Activated naive CD8-positive, alpha-beta T cell treated with anti-CD3 and anti-CD28 coated beads, Interleukin-2, amount 50 U/mL, for 16 hours (primary cell): ENCODE measurements at places on chromosomes 16 and 17.

GRCh38 chr17:14203388-14203787 lies 33.3 kb downstream of the CDRT15 start:
- DNase-seq = no peak

GRCh38 chr17:36546418-36547093 lies 1.8 kb downstream of the GGNBP2 start:
- DNase-seq = no peak

DNA sequence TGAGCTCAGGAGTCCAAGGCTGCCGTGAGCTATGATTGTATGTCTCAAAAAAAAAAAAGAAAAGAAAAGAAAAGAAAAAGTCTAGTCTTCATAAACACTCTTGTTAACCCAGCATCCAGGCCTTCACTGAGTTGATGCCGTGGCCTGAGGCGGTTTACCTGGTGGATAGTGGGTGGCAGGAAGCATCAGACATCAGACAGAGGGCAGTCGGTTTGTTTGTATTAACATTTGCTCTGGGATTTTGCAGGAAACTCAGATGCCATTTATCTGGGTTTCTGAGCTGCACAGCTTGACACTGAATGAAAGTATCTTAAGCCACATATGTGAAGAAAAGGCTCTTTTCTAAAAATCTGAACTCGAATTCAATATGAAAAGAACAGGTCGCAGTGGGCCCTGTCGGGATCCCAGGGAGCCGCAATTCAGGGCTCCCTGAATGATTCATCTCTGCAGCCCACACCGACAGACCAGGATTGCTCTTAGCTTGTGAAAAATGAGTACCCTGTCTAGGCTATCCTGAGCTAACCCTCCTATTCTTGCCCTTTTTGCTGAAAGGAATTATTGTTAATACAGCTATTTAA lies 1.1 kb upstream of the DBNDD1 start:
- DNase-seq = no peak

DNA sequence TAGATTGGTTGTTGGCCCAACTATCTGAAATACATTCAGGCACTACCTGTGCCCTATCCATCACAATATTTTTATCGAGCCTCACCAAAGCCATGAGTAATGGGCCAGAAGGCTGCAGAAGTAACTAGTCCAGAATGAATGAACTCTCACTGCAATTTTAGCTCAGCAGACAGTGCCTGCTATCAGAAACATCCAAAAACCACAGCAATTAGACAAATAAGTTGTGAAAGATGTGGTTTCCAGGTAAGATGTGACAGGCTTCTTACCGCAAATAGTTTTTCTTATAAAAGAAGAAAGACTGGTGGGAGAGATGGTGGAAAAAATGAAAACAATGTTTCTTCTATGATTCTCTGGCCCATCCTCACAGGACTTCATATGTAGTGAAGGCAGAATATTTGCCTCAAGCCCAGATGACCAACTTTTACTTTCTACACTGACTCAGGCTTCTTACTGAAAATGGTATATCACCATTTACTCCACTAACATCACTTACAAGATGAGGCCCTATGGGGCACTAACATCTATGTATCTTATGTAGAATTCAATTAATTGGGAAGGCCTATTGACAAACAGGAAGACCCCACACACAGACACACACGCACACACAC lies 9.8 kb upstream of the RFFL start:
- no peak for DNase-seq

DNA sequence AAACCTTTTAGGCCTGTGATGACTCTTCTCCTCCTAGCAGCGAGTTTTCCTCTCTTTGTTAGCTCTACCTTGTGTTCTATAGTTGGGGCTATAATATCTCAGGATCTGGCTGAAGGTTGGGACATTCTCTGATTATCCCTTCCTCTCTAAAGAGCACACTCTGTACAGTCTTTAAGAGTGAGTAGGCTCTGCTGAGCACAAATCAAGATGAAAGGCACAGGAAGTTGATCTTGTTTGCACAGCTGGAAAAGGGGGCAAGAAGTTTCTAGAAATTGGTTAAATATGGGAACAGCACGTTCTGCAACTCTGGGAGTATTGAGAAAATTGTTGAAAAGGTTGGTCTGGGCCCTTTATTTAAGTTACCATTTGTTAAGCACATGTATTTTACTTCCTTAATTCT lies 240.9 kb downstream of the CDH11 start:
- no peak for DNase-seq

GRCh38 chr16:81650982-81651562 lies 128.0 kb upstream of the PLCG2 start:
- DNase-seq = no peak

GRCh38 chr16:87052506-87052905 lies 264.7 kb downstream of the C16orf95 start:
- no peak for DNase-seq

- no peak for DNase-seq
These were observed 248.6 kb upstream of the MAF start for GRCh38 chr16:79849119-79849518.

GRCh38 chr16:68227850-68228553 lies 7.9 kb downstream of the ESRP2 start:
- no peak for DNase-seq

- DNase-seq = no peak
These were observed 30.8 kb upstream of the METTL16 start for GRCh38 chr17:2542456-2542855.

DNA sequence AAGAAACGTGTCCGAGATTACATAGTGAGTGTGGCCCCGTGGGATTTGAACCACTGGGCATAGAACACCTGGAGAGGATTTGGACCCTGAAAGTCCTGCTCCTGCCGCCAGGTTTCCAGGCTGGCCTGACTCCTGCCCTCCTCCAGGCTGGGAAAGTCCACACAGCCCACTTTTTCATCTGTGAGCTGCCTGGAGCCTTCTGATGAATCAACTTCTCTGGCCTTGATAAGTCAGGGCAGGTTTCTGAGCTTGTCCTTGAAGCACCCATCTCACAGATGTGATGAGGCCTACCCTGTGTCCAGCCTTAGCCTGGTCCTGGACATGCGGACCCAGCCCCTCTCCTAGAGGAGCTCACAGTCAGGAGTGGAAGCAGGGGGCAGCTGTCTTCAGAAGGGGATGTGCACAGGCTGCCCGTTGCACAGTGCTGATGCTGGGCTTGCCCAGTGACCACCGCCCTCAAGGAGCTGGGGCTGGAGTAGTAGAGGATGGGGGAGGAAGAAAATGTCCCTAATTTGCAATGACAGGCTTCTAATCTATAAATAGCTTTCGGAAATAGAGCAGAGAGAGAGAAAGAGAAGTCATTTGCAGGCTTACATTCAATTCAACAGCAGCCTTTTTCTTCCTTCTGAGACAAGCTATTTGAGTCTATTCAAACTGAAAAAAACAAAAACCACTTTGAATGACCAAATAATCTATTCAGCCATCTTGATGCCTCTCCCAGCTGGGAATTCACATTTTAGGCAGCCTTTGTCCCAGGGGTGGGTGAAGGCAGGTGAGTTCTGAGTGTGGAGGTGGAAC lies 73.5 kb upstream of the DNAJA2 start:
- DNase-seq = no peak

DNA sequence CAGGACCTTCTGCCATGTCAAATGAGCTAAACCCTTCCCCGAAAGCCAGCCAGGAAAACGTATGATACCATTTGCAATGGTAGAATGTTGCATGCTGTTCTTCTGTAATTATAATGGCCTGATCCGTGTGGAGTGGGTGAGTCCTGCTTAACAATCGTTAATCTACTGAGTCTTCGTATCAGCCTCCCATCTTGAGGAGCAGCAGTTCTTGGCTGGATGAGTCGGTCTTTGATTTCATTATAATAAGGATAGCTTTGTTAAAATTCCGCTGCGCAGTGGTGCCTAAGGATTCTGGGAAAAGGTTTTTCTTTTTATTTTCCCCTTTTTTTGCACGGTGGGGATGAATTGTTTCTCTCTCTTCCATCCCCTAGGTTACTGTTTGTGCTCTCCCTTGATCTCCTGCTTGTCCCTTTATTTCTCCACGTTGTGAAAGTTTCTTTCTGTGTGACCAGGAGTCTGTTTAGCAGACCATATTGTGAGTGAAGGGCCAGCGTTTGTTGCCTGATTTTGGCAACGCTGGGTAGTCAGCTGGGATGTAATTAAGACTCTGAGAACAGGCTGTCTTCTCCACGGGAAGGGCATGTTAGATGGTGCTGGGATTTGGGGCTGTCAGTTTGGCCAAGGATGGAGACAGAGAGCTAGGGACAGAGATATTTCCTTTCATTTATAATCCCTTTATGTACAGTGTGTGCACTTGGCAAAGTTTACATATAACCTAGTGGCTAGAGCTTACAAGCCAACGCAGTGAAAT lies 263.0 kb downstream of the FTO start:
- no peak for DNase-seq

- no peak for DNase-seq
These were observed 6.3 kb upstream of the NETO2 start for GRCh38 chr16:47150067-47150466.

GRCh38 chr17:4949321-4950074 lies 1.2 kb upstream of the PFN1 start:
- DNase-seq = peak; percentile 55

DNA sequence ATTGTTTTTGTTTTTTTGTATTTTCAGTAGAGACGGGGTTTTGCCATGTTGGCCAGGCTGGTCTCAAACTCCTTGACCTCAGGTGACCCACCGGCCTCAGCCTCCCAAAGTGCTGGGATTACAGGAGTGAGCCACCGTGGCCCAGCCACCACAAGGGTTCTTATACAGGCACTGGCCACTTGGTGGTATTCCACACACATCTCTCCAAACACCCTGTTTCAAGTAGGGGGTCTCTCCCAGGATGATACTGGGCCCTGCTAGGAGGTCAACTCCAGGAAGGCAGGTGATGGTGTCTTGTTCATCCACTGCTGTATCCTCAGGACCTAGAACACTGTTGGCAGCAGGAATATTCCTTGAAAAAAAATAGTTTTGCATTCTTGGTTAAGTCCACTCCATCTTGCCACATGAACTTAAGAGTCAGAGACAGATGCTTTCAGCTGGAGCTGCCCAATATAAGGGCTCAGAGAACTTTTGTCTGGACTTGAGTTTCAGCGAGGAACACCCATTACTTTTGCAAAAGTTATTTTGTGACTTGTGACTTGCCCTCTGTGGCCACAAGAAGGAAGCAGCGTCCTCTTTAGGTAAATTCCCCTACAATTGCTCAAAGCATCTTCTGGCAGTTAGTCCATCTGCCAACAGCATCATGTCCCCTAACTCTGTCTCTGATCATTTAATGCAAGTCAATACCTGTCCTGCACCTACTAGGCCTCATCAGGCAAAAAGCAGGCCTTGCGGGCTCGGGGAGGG lies 7.4 kb upstream of the EEF2K start:
- DNase-seq = no peak

DNA sequence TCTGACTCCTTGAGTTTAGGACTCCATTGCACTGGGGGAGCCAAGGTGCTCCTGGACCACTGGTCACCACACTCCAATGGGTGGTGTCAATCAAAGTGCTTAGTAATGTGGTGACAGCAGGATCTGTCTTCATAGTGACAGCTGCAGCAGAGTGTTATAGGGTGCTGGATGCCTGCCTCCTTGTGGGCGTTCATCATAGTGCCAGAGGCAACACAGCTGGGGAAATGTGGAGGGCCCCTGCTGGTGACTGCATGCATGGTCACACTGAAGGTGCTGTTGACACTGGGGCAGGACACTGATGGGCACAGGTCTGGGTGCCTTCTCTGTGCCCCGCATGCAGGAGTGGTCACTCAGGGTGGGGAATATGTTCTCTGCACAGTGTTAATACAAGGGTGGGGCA lies 177.5 kb upstream of the CDH8 start:
- no peak for DNase-seq

DNA sequence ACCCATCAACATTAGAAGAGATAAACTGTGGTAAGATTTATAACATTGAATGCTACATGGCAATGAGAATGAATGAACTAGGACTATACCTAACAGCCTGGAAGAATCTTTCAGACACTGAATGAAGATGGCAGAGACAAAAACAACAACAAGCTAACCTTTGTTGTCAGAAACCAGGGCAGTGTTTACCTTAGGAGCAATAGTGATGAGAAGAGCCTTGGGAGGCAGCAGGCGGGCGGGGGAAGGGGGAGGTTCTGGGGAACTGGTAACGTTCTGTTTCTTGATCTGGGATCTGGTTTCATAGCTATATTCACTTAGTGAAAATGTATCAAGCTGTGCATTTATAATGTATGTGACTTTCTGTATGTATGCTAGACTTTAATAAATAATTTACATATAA lies 139.0 kb upstream of the TNRC6C start:
- no peak for DNase-seq

DNA sequence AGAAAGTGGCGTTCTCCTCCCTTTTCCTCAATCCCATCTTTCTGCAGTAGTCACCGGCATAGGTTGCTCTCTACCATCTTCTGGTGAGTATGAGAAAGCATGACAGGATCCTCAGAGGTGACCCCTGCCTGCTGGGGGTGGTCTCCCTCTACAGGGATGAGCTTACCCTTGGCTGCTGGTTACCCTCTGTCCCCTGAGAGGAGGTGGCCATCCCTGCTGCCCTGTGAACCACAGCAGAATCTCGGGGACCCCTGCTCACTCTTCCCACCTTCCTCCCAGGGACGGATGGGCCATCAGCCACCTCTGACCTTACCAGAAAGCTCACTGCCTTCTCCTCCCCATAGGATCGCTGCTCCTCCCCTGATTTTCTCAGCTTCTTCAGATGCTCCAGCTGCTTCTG lies 7.8 kb downstream of the MEFV start:
- no peak for DNase-seq

DNA sequence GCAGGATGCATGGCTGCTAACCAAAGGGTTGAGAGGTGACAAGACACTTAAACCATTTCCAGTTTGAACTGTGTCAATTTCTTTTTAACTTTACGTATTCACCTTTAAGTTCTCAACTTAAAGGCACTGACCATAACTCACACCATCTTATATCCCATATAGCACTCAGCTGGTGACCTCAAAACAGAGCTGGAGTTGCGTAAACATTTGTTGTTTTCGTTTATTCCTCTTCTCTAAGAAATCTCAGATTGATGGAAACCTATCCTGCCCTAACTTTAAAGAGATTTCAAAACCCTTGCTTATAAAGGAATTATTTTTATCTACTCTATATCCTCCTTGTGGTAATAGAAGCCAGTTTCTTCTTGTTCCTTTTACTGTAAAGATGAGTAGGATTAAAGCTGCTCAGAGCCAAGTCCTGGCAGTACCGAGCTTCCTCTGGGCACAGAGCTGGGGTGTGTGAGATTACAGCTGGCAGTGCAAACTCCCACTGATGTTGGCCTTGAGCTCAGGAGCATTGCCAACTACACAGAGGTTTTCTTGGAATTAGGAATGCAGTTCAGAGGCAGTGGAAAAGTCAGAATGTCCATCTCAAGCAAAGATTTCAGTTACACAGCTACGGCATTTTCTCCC lies 1.3 kb downstream of the KCTD2 start:
- no peak for DNase-seq
